ENCODE measurements at places on chromosomes 1 and 21.

- no peak for DNase-seq
Observed at GRCh38 chr1:236275586-236275985, 6.2 kb downstream of the ERO1B start.

DNA sequence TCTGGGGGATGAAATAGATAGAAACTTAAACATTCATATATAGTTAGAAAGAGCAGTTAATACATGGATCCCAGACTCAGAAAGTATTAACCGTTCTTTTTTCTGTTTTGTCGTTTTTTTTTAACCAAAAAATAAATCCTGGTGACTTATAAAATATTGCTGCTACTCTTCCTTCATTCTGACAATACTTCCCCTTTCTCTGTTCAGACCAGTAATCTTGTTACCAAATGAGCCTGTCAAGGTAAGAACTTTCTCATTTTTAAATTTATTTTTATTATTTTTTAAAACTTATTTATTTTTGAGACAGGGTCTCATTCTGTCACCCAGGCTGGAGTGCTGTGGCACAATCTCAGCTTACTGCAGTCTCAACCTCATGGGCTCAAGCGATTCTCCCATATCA, 13.7 kb downstream of the PTPN22 start:
- DNase-seq: no peak

GRCh38 chr1:17631410-17631809, 91.9 kb downstream of the ARHGEF10L start:
- no peak for DNase-seq

DNA sequence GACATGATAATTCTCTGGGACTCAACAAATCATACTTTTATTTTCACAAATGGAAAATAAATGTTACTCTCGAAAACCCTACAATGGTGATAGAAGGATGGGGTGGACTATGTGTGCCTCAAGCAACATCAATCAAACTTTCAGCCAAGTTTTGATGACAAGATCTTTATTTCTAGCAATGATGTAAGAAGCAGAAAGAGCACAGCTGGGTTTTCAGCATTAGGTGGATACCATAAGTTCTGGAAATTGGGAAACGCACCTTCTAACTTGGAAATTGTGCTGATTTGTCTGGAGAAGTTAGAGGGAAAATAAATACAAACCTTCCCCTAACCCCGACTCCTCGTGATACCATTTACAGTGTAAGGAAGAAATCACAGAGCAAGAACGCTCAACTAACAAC, 320.3 kb downstream of the PAPPA2 start:
- no peak for DNase-seq

GRCh38 chr1:110200666-110201065, 9.4 kb upstream of the KCNC4 start:
- DNase-seq: peak; percentile 53

DNA sequence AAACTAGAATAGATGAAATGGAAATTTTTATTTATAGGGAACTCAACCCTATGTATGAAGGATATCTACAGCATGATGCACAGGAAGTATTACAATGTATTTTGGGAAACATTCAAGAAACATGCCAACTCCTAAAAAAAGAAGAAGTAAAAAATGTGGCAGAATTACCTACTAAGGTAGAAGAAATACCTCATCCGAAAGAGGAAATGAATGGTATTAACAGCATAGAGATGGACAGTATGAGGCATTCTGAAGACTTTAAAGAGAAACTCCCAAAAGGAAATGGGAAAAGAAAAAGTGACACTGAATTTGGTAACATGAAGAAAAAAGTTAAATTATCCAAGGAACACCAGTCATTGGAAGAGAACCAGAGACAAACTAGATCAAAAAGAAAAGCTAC, 7.9 kb downstream of the USP1 start:
- DNase-seq: no peak

DNA sequence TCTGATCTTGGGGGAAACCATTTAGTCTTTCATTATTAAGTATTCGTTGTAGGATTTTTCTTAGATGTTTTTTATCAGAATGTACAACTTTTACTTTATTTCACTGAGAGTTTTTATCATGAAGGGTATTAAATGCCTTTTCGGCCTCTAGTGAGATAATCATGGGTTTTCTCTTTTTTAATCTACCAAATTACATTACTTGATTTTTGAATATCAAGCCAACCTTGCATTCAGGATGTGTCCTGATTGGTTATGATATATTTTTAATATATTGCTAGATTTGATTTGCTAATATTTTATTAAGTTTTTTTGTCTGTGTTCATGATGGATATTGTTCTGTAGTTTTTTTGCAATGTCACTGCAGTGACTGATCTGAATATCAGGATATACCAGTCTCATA, 9.4 kb downstream of the NUF2 start:
- DNase-seq: no peak

- DNase-seq: peak; percentile 51
Observed at GRCh38 chr1:201742476-201742875, 86.5 kb upstream of the IPO9 start.

GRCh38 chr1:200128081-200128480, 100.6 kb downstream of the NR5A2 start:
- no peak for DNase-seq

- DNase-seq: no peak
Observed at GRCh38 chr1:18077657-18078215, 29.9 kb upstream of the IGSF21 start.

DNA sequence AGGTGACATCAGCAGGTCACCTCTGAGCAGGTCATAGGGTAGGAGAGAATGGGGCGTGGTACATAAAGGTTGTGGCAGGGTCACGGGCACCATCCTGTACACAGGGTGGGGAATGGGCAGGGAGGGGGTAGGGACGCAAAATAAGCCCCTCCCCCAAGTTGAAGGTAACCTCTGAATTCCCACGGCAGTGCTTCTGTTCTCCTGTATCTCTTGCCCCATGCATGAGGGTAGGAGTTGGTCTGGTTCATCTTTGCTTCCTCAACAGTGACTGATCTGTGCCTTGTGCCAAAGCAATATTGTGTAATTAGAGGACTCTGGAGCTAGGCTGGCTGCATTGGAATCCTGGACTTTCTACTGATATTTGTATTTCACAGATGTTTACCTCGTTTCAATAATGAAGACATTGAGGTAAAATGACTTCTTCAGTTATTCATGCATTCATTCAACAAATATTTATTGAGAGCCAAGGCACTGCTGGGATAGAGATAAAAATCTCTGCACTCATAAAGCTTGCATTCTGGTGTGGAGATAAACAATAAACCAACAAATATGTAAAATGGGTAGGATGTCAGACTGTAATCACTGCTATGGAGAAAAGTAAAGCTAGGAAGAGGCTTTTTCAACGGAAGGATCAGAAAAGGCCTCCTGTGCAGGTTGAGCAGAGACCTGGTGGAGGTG, 18.4 kb upstream of the GFI1 start:
- DNase-seq: no peak

DNA sequence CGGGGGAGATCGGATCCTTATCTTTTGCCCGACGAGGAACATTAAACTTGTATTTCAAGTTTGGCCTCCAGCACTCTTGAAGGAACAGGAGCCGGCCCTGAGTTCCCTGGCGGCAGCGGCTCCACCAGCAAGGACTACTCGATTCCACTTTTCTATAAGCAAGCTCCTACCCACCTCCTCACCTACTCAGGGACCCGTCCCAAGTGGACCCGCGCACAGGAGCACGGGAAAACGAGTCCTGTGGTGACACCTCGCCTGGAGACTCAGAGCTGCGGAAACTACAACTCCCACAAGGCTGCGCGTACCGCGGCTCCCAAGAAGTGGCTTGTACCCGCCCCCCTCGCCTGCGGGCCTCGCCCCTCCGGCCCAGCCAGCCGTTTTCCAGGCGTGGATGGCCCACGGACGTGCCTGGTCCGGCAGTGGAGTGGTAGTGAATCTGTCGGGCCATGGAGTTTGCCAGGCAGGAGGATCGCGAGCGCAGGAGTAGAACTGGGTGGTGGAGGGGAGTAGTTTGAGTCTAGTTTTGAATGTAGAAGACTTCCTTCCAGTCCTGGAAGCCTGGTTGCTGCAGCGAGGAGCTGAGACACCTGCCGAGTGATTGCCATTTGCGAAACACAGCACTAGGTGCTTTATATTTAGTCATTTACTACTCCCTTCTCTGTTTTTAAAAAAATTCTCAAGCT, at the start of gene ACP6:
Gene ACP6, minus strand, starts transcription at position 206 of the 683 bp plus-strand sequence. CDS start 476 bp downstream, outside the sequence.
- peak; percentile 93 for DNase-seq

- DNase-seq: no peak
Observed at GRCh38 chr1:96145492-96145891, 576.1 kb upstream of the PTBP2 start.

- no peak for DNase-seq
Observed at GRCh38 chr21:41660748-41661147, 106.1 kb downstream of the RIPK4 start.

GRCh38 chr1:19240673-19241538, 10.4 kb downstream of the EMC1 start:
- peak; percentile 53 for DNase-seq

- DNase-seq: no peak
Observed at GRCh38 chr21:32508558-32508957, 76.8 kb downstream of the TCP10L start.

DNA sequence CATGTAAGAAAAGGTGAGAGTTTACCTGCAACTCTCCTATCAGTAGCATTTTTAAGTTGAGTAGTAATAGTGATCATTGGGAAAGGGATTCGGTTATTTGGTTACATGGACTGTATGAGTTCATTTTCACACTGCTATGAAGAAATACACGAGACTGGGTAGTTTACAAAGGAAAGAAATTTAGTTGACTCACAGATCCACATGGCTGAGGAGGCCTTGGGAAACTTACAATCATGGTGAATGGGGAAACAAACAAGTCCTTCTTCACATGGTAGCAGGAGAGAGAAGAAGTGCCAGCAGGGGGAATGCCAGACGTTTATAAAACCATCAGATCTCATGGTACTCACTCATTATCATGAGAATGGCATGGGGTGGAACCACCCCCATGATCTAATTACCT, 59.3 kb upstream of the FBXO28 start:
- DNase-seq: no peak

DNA sequence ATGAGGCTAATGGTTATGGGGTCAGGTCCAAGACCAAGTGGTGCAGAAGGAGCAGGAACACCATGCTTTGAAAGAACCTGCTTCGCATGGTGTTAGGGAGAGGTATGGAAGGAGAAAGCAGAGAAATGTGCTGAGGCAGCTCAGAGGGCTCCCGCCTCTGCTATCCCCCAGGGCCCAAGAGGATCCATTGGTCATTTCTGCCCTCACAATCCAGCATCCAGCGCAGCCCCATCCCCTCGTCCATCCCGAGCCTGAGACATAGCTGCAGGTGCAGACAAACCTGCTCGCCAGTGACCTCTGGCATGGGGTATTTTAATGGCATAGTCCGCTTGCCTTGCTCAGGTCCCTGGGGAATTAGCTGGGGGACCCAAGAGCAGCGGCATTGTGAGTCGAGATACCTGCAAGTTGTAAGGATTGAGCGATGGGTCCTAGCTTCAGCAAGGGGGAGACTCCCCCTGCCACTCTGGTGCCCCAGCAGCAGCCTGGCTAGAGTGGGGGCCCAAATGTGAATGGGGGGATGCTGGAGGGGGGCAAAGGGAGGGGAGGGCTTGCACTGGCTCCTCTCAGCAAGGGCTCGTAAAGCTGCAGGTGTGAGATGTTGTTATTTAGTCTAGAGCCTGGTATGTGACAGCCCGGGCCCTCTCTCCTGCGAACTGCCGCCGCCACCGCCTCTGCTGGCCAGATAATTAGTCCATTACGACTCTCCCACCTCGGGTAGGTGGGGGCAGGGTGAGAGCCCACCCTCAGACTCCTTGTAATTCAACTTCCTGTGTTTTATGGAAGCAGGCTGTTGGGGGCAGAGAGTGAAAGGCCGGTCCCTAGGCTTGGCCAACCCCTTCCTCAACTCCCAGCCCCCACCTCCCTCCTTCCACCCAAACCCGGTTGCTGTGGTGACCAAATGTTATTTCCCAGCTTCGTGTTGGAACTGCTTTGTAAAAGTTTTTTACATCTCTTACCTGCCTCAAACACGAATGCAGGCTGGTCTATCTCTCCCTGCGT, 118.8 kb downstream of the RNF220 start:
- no peak for DNase-seq

- DNase-seq: no peak
Observed at GRCh38 chr1:209838537-209838936, 10.8 kb downstream of the UTP25 start.

DNA sequence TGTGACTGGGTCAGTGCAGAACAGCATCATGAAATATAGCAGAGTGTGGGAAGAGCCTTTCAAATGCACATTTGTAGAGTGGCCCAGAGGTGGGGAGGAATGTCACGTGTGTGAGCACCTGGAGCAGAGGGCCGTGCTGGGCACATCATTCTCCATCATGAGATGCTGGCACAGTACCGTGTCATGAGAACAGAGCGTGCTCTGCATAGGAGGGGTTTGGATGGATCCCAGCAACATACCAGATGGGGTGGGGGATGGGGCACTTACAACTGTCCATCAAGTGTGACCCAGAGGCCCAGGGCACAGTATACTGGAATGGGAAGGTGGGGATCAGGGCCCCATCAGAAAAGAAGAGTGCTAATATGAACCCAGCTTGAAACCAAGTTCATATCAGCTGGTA, 182.0 kb downstream of the LMX1A start:
- DNase-seq: no peak

GRCh38 chr1:237219751-237220642, 178.0 kb downstream of the RYR2 start:
- no peak for DNase-seq

DNA sequence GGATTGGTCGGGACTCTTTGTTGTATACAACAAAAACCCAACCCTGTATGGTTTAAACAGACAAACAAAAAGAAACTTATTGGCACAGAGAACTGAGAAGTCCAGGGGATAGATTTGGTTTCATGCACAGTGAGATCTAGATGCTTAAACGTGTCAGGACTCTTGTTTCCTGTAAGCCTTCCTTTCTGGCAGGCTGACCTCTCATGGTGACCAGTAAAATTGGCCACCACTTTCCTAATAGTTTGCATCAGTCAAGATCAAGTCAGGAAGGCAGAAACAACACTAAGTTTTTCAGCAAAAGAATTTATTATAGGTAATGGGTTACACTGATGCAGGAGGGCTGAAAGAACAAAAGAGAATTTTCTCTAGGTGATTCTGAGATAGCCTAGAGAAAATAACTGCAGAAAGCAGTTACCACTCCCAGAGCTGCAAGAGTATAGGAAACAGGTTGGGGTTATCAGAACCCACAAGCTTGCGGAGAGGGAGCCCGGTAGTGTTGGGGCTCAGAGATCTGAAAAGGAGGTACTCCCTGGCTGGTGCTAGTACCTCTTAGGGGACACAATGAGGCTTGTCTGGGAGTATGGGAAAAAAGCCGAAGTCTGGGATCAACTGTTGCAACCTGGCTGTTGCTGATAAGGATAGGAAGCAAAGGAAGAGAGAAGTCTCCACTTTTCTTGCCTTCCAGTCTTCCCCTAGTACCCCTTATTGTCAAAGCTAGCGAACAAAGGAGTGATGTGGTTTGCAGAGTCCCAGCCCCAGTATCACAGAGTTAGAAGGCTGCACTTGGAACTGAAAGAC, 21.4 kb downstream of the CITED4 start:
- DNase-seq: no peak

DNA sequence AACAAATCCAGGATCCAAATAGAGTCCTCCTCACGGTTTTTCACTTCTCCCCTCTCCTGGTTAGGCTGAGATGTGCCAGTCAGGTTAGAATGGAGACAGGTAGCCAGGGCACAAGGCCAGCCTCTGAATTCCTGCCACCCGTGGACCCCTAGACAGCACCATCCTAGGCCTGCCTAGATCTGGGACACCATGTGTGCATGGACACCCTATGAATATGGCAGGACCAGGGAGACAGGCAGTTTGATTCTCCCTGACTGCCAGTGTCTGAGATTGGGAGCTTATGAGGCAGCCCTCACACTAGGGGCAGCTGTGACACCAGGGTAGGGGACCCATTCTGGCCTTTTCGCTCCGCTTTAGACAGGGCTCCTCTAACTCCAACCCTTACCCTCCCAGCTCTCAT, 7.5 kb downstream of the AVPR1B start:
- DNase-seq: no peak
